ENCODE measurements at places on chromosomes 12 and 14. TPM values are rescaled to one million over a fixed set of nuclear protein-coding genes. Genes with fewer than 3 reads are reported as not detected.

The FAM222A gene
- 3.7 TPM for total RNA-seq

- no peak for DNase-seq
Observed at GRCh38 chr12:54018468-54018984, 9.7 kb upstream of the HOXC6 start.

The ERP29 gene
- total RNA-seq = 104 TPM

DNA sequence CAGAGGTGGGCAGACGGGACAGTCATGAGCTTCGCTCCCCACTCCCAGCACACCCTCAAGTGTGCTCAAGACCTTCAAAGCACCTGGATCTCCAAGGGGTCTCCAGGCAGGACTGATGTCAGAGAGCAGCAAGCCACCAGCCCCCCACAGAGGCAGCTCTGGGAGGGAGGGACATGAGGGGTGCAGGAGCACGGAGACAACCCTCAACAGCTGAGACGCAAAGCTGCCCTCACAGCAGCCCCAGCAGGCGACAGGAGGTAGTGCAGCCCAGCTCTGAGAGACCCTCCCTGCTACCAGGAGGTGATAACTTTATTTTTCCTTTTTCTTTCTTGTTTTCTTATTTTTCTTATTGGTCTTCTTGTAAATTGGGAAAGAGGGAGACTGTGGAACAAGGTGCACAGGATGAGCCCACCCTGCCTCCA lies 17.9 kb downstream of the SIVA1 start:
- DNase-seq = no peak

DNA sequence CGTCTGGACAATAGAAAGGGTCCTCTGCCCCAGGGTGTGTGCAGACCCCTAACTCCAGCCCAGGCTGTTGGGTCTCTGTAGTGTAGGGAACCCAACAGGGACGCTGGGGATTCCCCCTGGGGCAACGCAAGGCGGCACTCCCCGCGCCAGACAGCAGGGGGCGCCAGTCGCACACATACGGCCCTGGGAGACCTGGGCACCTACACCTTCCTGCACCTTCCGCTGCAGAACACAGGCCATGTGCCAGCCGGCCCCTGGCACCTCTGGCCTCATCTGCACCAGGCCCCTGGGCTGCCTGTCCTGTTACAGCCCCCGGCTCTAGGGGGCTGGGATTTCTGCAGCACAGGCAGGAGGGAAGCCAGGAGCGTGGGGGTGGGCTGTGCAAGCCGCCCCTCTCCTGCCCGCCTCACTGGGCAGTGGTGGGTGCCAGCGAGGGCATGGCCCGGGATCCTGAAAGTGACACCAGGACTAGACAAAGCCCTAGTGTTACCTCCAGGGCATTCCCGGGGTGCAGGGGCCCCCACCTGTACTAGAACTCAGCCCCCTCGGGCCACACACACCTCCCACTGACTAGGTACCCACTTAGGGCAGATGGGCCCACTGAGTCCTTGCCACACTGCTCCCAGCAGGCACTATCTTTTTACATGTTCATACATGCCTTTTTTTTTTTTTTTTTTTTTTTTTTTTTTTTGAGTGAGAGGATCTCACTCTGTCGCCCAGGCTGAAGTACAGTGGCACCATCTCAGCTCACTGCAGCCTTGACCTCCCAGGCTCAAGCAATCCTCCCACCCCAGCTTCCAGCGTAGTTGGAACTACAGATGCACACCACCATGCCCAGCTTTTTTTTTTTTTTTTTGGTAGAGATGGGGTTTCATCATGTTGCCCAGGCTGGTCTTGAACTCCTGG lies 37.5 kb downstream of the CCNK start:
- DNase-seq = peak; percentile 85

- DNase-seq = no peak
Observed at GRCh38 chr12:16175840-16176239, 101.6 kb downstream of the SLC15A5 start.

The ERBB3 gene
- total RNA-seq = 58.1 TPM

The TSHR gene
- total RNA-seq = 0.98 TPM

- no peak for DNase-seq
Observed at GRCh38 chr14:64602826-64603225, 53.1 kb downstream of the PPP1R36 start.

DNA sequence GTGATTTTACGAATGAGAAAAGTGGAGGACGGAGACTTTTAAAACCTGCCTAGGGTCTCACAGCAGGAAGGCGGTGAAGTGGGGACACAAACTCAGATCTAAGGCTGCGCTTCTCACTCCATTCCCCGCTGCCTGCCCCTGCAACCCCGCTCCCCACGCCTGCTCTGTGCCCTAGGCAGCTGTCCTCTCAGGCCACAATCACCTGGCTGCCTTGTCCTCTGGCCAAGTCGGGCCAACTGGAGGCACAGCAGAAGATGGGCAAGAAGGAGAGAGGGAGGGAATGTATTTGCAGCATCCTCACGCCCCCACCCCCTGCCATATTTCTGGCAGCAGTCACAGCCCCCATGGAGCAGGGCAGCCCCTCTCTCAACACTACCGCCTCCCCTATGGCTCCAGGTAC lies 94.9 kb downstream of the CHGA start:
- no peak for DNase-seq

DNA sequence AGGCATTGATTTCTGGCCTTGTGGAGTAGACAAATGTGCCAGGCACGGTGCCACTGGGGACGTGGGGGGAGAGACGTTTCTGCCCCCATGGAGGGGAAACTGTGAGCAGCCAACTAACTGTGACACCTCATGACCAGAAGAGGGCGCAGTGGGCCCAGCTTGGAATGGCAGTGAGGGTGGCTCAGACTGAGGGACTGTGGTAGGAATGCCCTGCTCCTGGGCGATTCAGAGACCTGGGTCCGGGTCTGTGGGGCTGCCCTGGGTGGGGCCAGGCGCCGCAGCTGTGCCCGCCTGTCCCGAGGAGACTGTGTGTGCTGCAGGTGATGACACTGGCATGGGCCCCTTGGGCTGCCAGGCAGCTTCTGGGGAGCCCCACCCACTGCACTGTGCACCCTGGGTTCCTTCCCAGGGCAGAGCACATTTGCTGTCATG lies 60.6 kb downstream of the SLC25A47 start:
- peak; percentile 71 for DNase-seq

All from kidney (tissue), 22 donors.